ENCODE measurements at places on chromosomes 4 and X.

DNA sequence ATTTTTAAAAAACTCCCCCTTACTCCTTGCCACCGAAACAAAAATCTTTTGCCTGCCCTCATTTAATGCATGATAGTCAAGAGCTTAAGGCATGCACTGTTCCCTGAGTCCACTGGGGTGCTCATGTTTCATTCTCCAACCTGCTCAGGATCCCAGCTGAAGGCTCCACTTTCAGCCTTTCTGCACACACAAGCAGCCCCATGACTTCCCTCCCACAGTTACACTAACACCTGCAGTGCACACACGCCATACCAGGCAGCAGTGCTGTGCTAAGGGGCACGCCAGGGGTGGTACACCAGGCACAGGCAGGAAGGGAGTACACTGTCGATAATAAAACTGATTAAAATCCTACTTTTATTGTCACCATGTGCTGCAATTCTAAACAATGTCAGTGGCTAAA is 385.2 kb downstream of the BMPR1B start:
- DNase-seq: no peak

DNA sequence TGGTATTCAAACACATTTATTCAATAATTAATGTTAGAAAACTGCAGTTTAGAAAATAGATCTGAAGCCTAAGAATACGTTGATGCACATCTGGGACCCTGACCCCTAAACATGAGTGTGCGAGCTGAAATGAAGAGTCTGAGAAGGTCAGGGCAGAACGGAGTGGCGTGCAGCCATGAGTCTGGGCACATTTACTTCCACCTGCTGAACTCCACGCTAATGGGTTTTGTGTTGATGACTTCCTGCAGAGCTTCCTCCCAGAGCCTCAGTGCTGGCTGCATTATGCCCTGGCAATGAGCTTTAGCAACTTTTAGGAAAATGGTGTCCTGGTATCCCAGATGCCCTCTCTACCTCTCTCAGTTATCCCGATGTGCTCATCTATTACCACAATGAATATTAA is 53.1 kb downstream of the FAM114A1 start:
- no peak for DNase-seq

DNA sequence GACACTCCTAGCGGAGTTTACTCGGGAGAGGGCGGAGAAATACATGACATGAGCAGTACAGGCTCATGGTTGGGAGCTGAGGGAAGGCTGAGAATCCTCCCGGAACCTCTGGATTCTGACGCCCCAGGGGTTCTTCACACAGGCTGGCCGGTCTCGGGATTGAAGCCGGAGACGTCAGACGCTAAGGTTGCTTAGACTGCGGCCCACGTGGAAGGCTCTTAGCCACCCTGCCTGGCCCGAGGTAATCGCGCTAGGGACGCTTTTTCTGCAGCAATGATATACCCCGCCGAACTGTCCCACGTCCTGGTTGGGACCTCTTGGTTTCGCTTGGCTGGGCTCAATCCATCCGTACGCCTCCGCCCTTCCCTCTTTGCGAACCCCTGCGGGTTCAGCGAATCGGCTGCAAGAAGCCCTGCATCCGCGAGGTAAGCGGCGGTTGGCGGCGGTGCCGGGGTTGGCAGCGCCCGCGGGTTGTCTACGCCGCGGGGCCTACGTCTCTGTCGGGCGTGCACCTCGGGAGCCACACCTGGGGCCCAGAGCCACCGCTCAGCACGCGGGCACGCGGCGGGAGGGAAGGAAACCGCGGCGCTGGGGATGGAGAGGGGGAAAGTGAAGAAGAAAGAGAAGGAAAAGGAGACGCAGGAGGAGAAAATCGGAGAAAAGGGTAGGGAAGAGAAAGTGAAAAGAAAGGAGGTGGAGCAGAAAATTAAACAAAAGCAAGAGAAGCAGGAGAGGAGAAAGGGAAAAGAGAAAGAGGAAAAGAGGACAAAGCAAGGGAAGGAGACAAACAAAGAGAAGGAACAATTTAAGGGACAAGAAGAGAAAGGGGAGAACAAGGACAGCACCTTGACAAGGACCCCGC is at the start of gene ARL9:
Gene ARL9 (plus strand): TSS at position 523 of the 862 bp plus-strand sequence. CDS start 72 bp downstream, at position 595.
- DNase-seq: no peak

DNA sequence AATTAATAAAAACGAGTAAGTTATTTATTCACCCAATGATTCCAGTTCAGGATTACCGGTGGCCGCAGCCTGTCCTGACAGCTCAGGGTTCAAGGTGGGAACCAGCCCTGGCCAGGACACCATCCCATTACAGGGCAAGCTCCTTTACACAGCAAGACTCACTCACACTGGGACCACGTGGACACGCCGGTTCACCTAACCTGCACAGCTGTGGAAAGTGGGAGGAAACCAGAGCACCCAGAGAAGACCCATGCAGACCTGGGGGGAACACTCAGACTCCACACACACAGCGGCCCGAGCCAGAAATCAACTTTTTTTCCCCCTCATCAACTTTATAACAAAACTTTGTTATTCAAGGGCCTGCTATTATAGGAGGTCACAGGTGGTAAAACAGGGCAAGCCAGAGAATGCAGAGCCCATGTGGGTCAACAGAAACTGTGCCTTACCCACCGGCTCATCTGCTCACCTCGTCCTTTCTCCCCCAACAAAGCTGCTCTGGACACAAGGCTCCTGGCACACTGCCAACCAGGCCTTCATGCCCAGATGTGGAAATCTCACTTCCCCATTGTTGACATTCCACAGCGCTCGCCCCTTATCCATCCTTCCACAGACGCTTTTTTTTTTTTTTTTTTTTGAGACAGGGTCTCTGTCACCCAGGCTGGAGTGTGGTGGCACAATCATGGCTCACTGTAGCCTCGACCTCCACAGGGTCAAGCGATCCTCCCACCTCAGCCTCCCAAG is 8.0 kb upstream of the ODAPH start:
- peak; percentile 70 for DNase-seq

DNA sequence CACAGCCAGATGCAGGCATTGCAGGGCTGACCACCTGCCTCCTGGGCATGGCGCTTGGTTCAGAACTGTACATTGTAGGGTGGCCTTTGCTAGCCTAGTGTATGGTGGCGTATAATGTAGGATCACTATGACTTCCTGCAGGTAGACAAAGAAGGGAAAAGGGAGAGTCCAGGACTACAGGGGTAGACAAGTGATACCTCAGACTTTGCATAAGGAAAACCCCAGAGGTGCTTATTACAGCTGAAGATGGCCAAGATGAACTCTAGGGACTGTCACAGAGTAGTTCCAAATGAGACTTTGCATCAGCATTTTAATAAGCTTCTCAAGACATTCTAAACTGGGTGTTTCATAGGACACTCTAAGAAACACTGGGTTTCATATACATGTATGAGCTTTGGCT is 116.4 kb upstream of the PUDP start:
- DNase-seq: no peak

DNA sequence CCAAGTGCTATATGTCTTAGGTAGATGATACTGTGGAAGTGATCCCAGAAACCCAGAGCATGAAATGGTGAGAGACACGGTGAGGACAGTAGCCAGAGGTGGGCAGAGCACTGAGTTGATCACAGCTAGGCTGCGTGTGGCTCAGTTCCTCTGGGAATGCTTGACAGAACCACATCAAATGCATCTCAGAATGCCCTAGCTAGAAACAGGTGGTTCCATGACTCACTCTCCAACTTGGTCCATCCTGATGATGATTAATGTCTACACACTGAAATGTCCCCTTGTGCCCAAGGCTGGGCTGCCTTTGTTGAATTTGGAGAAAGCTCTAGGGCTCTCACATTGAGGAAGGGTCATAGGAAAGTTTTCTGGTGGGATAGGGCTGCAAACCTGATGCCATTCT is 113.6 kb downstream of the ZNF518B start:
- no peak for DNase-seq

DNA sequence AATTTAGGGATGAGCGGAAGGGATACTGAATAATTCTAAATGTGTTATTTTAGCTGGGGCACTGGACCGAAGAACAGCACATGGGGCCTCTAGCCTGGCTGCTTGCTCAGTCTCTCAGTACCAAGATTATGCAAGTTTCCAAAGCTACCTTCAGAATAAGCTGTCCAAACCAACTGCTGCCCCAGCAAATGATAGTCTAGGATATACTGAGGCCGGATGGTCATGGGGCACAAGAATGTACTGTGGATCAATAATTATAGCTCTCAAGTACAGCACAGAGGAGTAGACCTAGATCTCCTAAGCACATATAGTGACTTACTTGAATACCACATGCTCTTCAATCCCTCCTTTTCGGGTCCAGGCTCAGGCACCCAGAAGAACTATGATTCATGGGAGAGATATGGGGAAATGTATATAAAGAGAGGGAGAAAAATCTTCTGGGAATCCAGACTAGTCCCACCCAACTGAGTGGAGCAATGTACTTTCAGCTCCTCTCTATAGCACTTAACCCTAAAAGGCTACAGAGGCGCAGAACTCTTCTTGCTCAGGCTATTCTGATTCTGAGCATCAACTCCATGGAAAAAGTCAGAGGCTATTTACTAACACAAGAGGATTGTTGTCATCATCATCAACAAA is 160.3 kb upstream of the GPC4 start:
- DNase-seq: no peak

DNA sequence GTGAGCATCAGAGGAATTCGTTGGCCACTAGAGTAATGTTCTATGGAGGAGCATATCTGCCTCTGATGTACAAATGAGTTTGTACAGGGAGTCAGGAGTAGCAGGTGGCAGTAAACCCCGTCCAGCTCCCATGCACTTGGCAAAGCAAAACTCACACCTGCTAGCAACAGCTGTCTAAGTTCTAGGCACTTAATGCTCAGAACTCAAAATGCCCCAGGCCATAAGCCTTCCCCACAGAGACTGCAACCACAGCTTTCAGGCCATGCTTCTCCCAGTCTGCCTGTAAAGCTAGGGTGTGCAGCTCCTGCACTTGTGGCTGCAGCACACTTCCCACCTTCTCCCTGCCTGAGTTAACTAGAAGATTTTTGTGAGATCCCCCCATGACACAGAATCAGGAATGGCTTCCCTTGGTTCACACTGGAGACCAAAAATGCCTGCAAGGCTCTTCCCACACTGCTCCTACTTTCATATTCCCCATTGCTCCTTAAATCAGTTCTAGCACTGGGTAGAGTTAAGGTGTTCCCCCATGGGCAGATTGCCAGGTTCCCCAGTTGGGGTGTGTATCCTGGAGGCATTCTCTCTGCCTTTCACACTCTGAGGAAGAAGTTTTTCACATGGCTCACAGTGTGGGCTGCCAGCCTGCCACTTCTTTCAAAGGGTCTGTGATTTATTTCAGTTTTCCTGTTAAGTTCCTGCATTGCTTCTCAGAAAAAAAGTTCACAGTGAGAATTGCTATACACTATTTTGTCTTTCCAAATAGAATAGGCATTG is 189.9 kb downstream of the STPG2 start:
- no peak for DNase-seq

DNA sequence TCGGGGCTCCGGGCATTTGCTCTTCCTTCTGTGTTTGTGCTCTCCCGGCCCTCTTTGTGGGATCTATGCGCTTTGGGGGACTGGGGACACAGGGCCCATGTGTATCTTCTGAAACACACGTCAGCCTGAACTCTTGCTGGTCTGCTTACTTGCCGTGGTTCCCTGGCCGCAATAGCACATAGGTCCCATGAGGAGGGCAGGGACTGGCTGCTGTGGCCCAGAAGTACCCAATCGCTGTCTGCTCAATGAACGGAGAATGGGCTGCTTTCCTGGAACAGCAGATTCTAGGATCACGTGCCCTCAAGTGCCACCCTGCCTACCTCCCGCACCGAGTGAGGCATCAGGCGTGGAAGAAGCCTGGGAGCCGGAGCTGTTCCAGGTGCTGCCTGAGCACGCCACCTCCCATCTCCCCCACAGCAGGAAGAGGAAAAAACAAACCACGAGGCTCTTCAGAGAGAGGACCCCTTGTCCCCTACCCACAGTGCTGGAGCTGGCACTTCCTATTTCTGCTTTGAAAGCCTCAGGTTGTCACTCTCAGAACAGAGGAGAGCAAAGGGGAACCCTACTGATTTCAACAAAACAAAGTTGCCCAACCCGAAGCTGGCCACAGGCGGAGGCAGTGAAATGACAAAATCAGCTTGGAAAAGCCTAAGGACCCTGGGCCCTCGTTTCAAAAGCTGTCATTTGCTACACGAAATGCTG is 3.8 kb downstream of the G6PD start:
- DNase-seq: peak; percentile 42

DNA sequence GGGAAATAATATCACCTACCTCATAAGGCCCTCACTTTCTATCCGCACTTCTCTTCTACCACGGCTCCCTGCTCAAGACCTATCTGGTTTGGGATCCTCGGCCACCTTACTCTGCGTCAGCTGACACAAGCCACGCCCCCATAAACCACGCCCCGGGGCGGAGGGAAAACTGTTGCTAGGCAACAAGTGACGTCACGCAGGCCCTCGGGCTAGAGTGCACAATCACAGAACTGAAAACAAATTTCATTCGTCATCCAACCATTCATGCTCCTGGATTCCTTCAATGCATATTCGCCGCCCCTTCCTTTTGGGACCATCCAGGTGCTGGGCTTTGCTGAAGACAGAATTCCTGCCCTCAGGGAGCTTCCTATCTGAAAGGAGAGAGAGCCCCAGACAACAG is 66.3 kb downstream of the SMC1A start:
- DNase-seq: no peak

DNA sequence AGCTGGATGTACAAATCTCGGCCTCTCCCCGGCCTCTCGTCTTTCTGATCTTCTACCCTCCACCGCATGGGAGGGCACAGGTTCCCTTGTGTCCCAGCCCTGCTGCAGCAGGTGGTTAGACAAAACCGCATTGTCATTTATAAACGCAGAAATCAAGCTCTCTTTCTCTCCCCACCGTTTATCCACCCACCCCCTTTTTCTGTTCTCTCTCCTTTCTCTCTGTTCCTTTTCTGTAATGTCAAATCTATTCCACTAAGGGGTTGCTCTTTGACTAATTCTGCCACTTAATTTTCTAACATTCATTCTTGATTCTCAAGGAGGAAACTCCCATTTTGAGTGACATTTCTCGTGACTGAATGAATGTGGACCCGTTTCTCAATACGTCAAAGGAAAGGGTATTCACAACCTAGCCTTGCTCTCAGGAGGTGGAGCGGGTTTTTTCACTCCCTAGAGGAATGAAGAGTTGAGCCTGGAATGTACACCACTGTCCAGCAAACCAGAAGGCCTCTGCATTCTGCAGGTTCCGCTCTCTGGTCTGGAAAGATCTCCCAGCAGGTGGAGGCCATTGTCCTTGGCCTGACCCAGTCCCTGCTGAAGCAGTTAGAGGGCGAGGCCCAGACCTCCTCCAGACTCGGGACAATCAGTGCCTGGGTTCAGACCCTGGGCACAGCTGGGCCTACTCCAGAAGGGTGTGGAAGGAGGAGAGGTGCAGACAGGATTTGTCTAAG is 70.9 kb upstream of the ENPP6 start:
- no peak for DNase-seq

- no peak for DNase-seq
Observed at GRCh38 chr4:137310593-137311490, 221.5 kb downstream of the PCDH18 start.
